Retinal pigment epithelial cell (primary cell): ENCODE measurements at places on chromosomes 2 and 18.

DNA sequence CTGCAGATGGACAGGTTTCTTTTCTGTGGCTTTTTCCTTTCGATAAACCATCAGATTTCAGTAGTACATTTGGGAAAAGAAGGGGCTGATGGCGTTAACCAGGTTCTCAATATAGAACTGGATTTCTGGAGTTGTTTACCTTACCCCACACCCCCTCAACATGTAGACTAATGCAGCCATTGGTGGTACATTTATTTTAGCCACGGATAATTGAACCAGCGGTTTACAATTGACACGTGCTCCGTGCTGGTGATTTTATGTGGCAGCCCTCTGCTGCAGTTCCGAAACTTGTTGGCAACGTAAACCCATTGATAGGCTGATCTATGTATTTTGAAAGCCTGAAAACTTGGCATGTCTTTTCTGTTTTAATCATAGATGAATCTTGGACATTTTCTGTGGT is 5.4 kb downstream of the SOX11 start:
- no peak for DNase-seq

DNA sequence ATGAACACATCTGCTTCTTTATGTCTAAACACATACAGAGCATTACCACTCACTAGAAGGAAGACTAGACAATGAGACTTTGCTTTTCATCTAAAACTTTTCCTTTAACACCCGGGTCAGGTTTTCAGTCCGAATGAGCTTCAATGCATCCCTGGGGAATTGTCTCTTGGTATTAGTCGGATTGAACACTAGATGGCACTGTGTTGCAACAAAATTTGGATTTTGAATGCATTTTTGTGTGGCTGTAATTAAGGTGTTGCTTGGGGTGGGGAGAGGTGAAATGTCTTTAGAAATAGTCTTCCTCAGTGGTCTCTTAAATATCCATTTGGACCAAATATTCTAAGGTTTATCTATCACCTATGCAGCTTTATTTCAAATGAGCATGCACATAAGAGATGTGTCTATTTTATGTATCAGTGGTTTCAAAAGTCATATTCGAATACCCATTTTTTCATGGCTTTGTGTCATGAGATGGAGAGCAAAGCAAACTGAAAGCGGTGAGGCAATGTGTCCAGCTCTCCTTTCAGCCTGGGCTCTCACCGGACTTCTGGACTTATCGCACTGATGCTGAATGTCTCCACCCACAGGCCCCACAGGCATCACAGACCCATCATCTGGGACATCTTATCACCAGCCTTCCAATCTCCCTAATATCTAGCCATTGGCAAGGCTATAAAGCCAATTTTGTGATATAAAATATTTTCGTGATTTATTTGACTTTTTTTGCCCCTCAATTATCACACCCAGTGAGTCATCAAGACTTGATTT is 510.3 kb downstream of the RNF144A start:
- peak; percentile 6 for DNase-seq

DNA sequence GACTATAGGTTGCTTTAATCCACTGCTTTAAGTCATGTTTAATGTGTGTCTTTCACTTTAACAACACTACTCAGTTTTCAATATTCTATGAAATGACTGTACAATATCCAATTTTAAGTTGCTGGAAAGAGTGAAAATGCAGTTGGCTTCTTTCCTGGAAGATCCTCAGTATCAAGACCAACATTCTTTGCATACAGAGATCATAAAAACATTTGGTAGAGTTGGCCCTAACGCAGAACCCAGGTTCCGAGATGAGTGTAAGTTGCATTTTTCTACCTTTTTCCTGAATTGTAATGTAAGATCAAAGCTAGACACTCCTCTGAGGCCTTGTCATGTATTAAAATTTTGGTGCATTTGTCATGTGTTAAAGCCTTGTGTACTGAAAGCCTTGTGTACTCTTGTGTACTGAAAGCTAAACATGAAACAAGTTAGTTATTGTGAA is 42.9 kb upstream of the TNFRSF11A start:
- peak; percentile 5 for DNase-seq

DNA sequence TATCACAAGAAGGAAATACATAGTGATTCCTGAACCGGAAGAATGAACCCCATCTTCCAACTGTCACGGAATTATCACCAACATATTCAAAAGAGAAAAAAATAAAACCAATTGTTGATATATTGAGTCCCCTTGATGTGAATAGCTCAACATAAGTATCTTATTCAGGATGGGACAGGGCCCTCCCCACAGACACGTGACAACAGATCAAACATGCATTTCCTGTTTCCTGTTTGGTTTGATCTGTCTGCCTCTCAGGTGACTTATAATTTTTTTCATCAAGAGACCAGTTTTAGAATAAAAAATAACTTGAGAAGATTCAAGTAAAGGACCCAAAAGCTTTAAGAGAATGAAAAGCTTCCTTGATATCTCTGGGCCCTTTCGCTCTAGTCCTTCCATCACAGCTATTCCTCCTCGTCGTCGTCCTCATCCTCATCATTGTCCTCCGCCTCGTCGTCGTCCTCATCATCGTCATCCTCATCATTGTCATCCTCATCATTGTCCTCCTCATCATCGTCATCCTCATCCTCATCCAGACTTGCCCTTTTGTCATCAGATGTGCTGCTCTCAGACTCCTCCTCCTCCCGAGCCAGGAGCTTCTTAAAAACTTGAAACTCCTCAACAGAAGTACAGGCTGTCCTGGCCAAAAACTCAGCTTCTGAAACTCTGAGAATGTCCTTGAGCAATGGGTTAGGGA is 6.3 kb downstream of the MTERF4 start:
- no peak for DNase-seq

DNA sequence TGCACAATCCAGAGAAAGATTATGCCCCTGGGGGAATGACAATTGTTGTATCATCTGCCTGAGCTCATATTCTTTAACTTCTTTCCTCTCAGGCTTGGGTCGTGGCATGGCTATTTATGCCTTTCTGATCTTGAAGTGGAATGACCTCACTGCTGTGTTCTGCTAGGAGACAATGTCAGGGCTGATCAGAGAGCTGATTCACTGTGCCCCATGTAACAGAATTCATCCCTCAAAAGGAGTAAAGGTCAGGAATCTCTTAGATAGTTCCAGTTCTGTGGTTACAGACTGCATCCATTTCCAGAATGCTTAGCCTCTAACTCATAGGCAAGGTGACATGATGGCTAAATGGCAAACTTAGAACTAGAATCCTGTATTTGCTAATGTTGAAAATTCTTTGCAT is 511.7 kb upstream of the CNTNAP5 start:
- no peak for DNase-seq

- DNase-seq, result no peak
These were observed 59.1 kb upstream of the TXNDC2 start for GRCh38 chr18:9826685-9827084.

DNA sequence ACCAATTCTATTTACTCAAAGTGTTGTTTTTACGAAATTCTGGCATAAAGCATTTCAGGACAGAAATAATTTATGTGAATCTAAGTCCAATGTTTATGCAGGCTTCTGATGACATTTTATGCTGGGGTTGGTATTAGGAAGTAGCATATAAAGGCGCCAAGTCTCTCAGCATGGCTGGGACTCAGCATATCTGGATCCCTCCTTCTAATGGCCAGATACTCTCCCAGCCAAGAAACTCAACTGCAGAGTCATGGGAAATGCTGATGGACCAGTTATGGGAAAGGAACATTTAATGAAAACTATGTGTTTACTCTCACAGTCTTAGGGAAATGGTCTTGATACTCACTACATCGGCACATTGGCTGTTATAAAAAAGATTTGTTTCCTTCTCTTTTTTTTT is 392.2 kb downstream of the ARHGAP15 start:
- no peak for DNase-seq

DNA sequence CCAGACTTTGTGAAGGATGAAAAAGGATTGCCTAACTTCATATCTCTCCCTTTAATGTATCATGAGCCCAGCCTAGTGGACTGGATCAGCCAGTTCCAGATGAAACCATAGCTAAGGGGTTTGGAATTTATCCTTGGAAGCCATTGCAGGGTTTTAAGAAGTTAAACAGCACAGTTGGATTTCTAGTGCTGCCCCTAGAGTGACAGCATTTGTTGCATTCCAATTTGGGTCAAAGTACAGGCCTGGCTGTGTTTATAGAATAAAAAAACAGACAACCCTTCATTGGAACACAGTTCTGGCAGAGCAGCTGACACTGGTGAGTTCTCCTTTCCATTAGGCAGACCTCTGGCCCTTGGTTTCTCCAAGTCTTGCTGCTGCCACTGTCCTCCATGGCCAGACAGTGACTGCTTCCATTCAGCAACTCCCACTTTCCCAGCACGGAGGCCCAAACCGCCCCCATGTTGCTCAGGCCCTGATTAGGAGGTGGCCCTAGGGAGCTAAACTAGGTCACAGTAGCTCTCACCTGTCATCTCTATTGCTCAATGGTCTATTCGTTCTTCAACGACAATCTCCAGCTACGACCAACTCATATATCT is 8.0 kb downstream of the GPR39 start:
- DNase-seq, result no peak

DNA sequence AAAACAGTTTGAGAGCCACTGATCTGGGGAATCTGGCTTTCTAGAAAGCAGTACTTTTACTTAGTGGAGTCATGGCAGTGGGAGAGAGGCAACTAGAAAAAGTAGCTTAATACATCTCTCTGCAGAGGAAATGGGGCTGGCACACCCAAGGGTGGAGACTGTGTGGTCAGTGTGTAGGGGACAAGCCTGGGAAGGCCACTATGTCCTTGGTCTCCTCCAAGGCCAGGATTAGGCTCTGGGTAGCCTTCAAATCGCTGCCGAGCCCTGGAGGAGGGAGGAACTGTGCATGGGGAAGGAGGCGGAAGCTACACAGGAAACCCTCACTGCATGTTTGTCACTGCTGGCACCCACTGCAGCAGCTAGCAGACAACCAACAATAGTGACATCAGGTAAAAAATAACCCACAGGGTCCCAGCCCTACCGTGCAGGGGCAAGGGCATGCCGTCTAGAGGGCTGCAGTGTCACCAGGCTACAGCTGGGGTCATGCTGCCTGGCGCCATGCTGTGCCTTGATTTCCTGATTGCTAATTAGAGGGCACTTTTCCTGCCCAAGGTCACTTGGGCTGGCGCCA is 34.8 kb downstream of the LBH start:
- no peak for DNase-seq

DNA sequence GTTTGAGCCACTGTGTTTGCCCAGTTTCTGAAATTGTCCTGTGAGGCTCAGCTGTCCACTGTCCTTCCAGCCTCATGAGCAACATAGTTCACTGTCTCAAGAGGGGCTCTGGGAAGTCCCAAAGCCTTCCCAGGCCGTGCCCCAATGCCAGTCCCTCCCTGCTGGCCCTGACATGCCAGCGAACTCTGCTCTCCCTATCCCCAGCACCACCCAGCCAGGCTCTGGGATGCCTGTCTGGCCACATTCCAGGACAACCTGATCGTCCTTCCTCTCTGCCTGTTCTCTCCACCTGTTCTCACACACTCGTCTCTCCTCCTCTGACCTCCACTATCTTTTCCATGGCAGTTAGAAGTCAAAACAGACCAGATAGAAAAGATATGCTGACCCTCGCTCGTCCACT is 278.0 kb upstream of the ID2 start:
- DNase-seq, result no peak

DNA sequence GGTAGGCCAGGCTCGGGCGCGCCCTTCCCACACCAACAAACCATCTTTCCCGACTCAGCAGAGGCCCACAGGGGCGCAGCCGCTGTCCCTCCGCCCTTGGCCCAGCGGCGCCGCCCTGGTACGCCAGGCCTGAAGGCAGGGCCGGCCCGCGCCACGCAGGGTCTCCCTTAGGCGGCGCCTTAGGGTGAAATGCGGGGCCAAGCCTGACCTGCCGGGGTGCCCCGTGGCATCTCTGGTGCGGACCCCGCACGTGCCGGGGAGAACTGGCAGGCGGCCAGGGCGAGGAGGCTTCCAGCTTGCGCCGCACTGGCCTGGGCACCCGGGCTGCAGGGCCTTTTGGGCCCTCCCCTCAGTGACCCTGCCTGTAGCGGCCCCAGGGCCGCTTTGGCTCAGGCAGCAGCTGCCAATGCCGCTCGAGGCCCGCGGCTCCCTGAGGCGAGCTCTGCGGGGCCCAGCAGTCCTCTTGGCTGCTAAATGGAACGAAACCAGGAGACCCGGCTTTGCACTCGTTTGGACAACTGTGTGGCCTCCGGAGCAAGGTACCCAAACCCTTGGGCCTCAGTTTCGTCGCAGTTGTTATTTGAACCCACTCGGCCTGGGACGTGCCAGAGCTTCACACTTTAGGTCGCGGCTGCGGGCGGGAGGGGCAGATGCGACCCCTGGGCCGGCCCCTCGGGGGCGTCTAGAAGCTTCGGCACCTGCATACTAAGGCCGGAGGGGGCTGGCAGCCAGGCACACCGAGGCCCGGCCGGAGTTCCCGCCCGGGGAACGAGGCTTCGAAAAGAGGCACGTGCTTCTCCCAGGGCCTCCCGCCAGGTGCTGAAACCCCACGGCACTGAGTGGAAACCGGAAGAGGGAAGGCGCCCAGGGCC is 8.5 kb downstream of the OTX1 start:
- DNase-seq, result no peak

GRCh38 chr2:199197448-199197847 is 260.3 kb downstream of the SATB2 start:
- no peak for DNase-seq

GRCh38 chr2:39243469-39244123 is at the start of gene CDKL4:
CDKL4 (minus strand) TSS chr2:39243970.
- no peak for DNase-seq

- no peak for DNase-seq
These were observed 14.7 kb upstream of the BCL11A start for GRCh38 chr2:60567919-60568768.

DNA sequence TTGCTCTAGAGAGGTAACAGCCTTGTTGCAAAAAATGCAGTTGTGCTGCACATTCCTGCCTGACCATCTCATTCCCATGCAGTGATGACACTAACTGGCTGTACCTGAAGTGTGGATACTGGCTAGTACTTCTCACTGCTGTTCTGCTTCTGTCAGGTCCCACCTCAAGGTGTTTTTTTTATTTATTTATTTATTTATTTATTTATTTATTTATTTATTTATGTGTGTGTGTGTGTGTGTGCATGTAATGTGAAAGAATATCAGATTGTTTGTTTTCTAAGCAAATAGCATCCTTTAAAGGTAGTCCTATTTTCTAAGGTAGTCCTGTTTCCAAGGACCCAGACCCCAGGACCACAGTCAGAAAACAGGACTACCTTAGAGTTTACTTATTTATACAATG is 87.2 kb upstream of the SYT4 start:
- no peak for DNase-seq

DNA sequence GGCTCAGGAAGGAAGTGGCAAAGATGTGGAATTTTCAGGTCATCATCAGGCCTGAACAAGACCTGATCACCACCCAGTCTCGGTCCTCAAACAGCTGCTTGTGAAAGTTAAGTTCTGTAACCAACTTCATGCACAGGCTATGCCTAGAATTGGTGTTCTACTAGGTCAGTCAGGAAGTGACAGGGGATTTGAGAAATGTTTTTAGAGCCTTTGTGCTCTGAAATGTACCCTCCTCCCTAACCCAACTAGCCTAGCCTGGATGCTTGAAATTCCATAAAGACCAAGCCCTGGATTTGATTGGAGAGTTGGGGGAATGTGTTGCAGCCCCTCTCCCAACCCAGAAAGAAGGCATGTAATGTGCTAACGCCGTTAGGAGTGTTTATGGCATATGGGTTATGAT is 63.3 kb downstream of the TGOLN2 start:
- DNase-seq, result peak; percentile 64

- no peak for DNase-seq
These were observed 20.0 kb downstream of the ZNF521 start for GRCh38 chr18:25332002-25332401.
